ENCODE measurements at places on chromosomes 2 and 18. TPM values are rescaled to one million over a fixed set of nuclear protein-coding genes. Genes with fewer than 3 reads are reported as not detected.
A peak's percentile ranks its signal among the peaks of the same experiment; 100 is the strongest.

DNA sequence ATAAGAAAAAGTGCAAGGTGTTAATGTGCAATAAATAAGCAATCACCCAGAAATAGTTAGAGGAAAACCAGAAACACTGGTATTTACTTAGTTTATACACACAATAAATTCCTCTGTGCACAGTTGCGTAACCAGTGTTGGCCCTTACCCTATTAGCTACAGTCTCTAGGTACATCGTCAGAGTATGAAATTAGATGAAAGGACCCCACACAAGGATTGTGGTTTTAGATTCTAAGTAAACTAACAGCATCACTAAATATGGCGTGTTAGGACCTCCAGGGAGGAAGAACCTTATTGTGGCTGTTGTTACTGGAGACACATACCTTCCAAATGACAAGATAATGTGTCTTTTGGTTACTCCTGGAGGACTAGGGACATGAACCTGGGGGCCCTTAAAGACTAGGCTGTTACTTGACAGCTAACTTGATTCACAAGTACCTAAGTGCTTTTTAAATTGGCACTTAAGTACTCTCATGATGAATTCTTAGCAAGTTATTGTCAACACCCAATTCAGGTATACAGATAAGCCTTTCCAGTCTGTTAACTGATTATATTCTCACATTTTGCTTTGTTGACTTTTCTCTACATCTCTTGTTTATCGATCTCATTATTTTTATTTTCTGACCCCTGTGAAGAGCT, 115.3 kb downstream of the FEZ2 start:
- no peak for DNase-seq
- H3K27ac ChIP-seq, result no peak overlapping the region
- H3K36me3 ChIP-seq, result no peaks in the 10 kb centered on the region
- no peaks in the 10 kb centered on the region for H3K27me3 ChIP-seq
- peaks cover 24% of the 10 kb centered on the region for H3K4me1 ChIP-seq
- no peak overlapping the region for H3K4me3 ChIP-seq

DNA sequence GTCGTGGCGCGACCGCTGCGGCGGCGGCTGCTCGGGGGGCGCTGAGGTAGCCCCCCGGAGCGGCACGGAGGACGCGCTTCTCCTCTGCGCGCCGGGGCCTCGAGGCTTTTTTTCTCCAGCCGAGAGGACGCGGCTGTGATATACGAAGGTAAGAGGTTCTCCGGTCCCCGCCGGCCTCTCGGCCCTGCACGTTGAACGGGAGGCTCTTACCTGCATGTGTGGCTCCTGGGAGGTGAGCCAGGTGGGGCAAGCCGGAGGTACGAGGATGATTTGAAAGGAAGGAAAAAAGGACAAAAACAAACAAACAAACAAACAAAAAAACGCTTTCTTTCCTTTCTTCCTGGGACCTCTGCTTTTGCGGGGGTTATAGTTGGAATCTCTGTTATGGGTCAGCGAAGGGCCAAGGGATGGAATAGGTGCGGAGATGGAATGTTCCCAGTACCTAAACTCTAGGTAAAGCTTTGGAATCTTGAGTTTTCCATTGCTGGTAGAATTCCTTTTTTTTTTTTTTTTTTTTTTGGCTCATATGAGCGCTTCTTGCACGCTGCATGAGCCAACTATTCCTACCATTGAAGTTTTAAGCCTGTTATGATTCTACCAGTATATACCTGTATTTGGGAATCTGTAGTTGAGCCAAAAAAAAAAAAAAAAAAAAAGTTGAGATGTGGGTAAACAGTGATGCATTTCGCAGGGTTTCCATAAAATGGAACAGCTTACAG, 674 bp downstream of the PTPN4 start:
- DNase-seq, result no peak
- H3K27me3 ChIP-seq, result no peaks in the 10 kb centered on the region
- peak overlapping the region; percentile 97 for H3K27ac ChIP-seq
- H3K4me3 ChIP-seq, result peak overlapping the region; percentile 63
- H3K36me3 ChIP-seq, result no peaks in the 10 kb centered on the region
- peaks cover 40% of the 10 kb centered on the region for H3K4me1 ChIP-seq

- no peak overlapping the region for H3K27ac ChIP-seq
- H3K4me1 ChIP-seq, result no peaks in the 10 kb centered on the region
- H3K36me3 ChIP-seq, result no peaks in the 10 kb centered on the region
- no peak for DNase-seq
Measured at GRCh38 chr2:240109386-240109785, 26.7 kb downstream of the COPS9 start.

DNA sequence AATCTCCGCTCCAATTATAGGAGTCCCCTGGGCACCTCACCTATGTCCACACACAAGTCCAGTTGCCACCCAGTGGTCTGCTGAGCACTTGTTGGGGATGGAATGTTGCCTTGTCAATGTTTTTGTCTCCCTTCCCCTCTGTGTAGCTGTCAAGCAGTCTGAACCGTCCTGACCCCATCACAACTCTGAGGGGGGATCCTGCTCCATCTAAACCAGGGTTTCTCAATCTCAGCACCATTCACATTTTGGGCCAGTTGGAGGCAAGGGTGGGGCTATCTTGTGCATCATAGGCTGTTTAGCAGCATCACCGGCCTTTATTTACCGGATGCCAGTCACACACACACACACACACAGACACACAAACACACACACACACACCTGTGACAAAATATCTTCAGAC, 53.0 kb downstream of the CYP26B1 start:
- DNase-seq, result no peak
- H3K36me3 ChIP-seq, result no peaks in the 10 kb centered on the region
- H3K4me3 ChIP-seq, result no peak overlapping the region
- H3K4me1 ChIP-seq, result no peaks in the 10 kb centered on the region

DNA sequence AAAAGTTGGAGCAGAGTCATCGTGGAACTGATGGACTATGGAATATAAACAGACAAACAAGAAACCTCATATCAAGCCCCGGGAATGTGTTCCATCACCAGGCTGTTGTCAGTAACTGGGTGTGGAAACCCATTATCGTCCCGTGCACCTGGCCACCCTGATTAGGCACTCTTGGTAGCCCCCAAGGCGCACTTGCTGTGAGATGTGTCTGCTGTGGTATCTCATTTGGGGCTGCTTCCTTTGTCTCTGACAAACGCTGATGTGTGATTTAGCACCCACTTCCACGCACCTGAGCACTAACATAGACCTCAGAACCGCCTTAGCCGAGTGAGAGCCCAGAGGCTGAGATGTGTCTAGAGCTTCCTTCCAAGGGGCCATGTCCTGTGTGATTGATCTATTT, 96.3 kb downstream of the PRPF40A start:
- peaks cover 5% of the 10 kb centered on the region for H3K36me3 ChIP-seq
- no peak overlapping the region for H3K4me3 ChIP-seq
- no peaks in the 10 kb centered on the region for H3K4me1 ChIP-seq
- no peak for DNase-seq
- no peak overlapping the region for H3K27ac ChIP-seq

DNA sequence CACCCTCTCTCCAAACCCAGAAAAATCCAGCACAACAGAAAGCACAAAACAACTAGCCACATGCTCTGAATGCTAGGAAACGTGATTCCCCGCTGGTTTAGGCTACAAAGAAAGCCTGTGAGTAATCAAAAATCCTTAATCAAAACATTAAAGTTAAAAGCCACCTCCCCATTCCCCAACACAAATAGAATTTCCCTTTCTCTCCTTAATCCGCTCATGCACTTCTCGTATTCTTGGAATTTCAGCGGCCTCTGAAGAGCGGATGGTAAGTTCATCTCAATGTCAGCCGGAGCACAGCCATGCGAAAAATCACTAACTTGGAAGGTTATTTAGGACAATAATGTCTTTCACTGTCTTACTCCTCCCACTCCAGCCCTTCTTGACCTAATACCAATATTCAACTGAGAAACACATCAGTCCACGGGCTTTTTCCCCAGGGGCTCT, 126.7 kb downstream of the OSBPL1A start:
- peaks cover 29% of the 10 kb centered on the region for H3K4me1 ChIP-seq
- H3K27me3 ChIP-seq, result no peaks in the 10 kb centered on the region
- DNase-seq, result no peak

DNA sequence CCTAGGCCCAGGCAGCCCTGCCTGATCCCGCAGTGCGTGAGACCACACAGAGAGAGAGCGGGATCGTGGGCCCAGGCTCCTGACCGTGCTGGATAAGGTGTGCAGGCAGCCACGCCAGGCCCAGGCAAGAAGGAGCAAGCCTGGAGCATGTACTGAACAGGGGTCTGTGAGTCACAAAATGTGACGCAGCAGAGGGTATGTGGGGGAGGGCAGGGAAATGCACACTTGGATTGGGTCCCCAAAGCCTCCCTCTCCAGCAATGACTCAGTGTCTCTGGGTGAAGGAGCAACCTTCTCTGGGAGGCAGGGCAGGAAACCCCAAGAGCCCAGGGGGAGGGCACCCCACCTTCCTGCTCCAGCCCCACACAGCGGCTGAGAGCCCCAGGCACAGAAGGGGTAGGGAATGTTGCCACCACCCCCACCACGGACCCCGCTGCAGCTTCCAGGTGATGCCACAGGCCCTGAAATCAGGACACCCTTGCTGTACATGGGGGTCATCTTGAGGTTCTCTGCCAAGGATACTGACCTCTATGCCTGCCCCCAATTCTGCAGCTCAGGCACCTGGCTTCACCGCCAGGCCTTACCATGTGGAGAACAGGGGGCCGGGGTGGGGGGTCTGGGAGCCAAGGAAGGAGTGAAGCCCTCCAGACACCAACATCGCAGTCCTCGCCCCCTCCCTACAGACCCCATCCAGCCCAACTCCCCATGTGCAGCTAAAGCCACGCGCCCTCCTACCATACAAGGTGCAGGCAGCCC, 1.3 kb upstream of the GPC1 start:
- no peaks in the 10 kb centered on the region for H3K27me3 ChIP-seq
- peaks cover 57% of the 10 kb centered on the region for H3K4me1 ChIP-seq
- DNase-seq, result peak; percentile 81

DNA sequence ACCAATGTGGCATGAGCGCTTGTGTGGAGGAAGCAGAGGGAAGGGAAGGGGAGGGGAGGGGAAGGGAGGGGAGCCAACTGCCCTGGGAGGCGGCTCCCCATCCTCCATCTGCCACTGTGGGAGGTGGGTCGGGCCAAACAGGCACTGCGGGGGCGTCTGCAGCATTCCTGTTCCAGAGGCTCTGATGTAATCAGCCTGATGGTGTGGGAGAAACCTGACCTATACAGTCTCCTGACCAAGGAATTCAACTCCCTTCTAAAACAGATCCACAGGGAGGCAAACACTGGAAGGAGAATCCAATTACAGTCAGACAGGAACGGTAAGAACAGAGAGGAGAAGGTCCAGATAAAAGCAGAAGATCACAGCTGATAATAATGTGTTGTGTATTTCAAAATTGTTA, 88.8 kb downstream of the CD8B2 start:
- no peak overlapping the region for H3K27ac ChIP-seq
- no peaks in the 10 kb centered on the region for H3K36me3 ChIP-seq
- no peak overlapping the region for H3K4me3 ChIP-seq
- peaks cover 9% of the 10 kb centered on the region for H3K4me1 ChIP-seq

Gene GRHL1
- 8.5 TPM for total RNA-seq
